Activated CD4-positive, alpha-beta T cell treated with anti-CD3 and anti-CD28 coated beads, Interleukin-2, amount 10 ng/mL, durations not matched to agents 7 days and 5 days (primary cell): ENCODE measurements at places on chromosomes 5 and 9. TPM values are rescaled to one million over a fixed set of nuclear protein-coding genes. Genes with fewer than 3 reads are reported as not detected.

- H3K27ac ChIP-seq = no peak overlapping the region
- H3K36me3 ChIP-seq = no peaks in the 10 kb centered on the region
- DNase-seq = no peak
- H3K27me3 ChIP-seq = peaks cover 18% of the 10 kb centered on the region
Measured at GRCh38 chr9:83512621-83513020, 25.6 kb downstream of the FRMD3 start.

DNA sequence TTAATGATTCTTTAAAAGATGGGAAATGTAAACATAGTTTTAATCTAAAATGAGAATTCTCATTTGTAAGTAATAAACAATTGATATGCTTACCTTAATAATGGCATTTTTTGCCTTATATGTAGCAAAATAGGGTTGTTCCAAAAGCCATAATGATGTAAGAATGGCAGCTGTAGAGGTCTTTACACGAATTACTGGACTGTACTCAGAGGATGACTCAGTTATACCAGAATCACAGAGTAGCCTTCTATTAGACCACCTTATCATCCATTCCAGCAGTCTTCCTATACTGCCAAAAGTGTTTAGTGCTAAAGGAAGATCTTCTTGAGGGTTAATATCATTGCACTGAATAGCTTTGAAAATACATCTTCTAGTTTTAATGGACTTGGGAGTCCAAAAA, 66.5 kb downstream of the CPLANE1 start:
- peaks cover 26% of the 10 kb centered on the region for H3K36me3 ChIP-seq
- H3K27ac ChIP-seq = no peak overlapping the region
- H3K4me1 ChIP-seq = peaks cover 5% of the 10 kb centered on the region
- no peak for DNase-seq

SPATA31E1 gene
- total RNA-seq = not detected

- H3K27me3 ChIP-seq = no peaks in the 10 kb centered on the region
- no peaks in the 10 kb centered on the region for H3K36me3 ChIP-seq
- no peak overlapping the region for H3K4me3 ChIP-seq
- no peak for DNase-seq
- no peaks in the 10 kb centered on the region for H3K4me1 ChIP-seq
Measured at GRCh38 chr5:122965111-122965510, 71.4 kb downstream of the PPIC start.

PFN3 gene
- not detected for total RNA-seq

CDO1 gene
- total RNA-seq = not detected

GRCh38 chr5:167269146-167269545, 1022.3 kb upstream of the WWC1 start:
- no peaks in the 10 kb centered on the region for H3K36me3 ChIP-seq
- no peak overlapping the region for H3K4me3 ChIP-seq
- no peaks in the 10 kb centered on the region for H3K27me3 ChIP-seq
- no peak overlapping the region for H3K27ac ChIP-seq
- H3K4me1 ChIP-seq = no peaks in the 10 kb centered on the region

DNA sequence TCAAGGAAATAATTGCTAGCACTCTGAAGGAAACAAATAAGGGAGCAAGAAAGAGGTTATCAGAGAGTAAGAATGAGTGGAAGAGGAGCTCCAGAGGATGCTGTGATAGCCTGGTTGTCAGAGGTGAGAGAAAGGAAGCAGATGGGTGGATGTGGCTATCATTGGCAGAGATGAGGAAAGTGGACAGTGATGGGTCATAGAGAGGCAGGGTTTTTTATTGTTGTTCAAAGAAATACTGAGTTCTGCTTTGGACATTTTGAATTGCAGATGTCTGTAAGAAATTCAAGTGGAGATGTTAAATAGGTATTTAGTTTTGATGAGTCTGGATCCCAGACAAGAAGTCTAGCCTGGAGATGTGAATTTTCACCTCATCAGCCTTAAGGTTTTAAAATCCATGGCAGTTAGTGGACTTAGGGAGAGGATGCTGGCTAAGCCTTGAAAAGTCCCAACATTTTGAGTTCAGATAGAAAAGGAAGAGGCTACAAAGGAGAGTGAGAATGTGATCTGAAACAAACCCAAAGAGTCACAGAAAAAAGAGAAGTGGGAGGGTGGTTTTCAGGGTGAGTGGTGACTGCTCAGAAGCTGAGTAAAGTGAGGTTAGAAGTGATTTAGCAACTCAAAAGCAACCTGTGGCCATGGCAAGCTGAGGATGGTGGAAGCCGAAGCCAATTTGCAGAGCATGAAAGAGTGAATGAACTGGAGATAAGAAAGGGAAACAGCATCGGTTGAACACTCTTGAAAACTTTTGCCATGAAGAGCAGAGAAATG, 50.4 kb downstream of the PPIC start:
- H3K4me3 ChIP-seq = no peak overlapping the region
- no peak overlapping the region for H3K27ac ChIP-seq
- no peaks in the 10 kb centered on the region for H3K27me3 ChIP-seq
- DNase-seq = no peak
- H3K4me1 ChIP-seq = no peaks in the 10 kb centered on the region

- no peaks in the 10 kb centered on the region for H3K4me1 ChIP-seq
- H3K27me3 ChIP-seq = no peaks in the 10 kb centered on the region
Measured at GRCh38 chr9:16469184-16469583, 401.3 kb downstream of the BNC2 start.

DND1 gene
- total RNA-seq = 2.0 TPM

DNA sequence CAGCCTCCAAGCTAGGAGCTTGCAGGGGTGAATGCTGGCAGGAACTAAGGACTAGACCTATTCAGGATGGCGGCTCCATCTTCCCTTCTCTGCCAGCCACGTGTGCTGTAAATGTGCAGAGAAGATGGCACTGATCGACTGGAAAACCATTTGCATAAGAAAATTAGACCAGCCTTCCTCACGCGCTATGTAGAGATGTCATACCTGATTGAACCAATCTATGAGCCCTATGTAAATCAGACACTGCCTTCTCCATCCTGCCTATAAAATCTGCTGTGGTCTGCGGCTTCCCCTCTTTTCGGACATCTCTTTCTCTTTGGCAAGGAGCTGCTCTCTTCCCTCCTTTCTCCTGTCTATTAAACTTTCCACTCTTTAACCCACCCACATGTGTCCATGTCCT, 91.6 kb downstream of the NPR3 start:
- H3K4me1 ChIP-seq = no peaks in the 10 kb centered on the region
- no peaks in the 10 kb centered on the region for H3K36me3 ChIP-seq
- no peaks in the 10 kb centered on the region for H3K27me3 ChIP-seq
- DNase-seq = no peak
- H3K27ac ChIP-seq = no peak overlapping the region

DNA sequence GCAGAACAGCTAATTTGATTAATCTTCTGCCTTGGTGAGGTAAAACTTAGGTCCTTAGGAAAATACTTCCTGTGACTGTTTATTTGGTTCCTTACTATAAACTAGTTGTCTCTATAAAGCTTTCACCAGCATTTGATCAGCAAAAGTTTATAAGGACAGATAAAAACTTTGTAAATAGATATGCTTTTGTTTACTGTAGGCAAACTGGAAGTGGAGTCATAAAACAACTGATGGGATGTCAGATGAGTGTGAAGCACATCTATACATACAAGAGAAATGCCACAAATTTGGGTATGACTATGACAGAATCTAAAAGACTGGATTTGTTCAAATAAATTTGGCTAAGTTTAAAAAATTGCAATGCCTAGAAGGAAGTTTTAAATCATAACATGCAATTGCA, 5.5 kb downstream of the PTGER4 start:
- peak overlapping the region; percentile 92 for H3K4me3 ChIP-seq
- H3K27me3 ChIP-seq = no peaks in the 10 kb centered on the region
- peaks cover 86% of the 10 kb centered on the region for H3K36me3 ChIP-seq
- peaks cover 53% of the 10 kb centered on the region for H3K4me1 ChIP-seq
- DNase-seq = no peak
- H3K27ac ChIP-seq = peak overlapping the region; percentile 75

DNA sequence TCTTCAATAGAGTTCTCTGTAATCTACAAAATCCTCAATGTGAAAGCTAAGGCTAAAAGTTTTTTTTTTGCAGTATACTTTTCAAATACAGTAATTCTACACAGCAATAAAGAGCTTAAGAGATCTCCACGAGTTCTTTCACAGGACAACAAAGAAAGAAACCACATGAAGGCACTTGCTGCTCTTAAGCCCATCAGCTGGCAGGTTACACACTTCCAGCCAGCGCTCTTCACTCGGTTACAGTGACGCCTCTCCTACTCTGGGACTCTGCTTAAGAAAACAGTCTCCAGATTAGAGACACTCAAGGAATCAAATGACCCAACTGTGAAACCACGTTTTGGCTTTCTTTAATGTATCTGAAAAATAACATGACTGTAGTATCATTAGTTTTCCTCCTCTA, 85.0 kb downstream of the ROR2 start:
- no peak overlapping the region for H3K27ac ChIP-seq
- no peaks in the 10 kb centered on the region for H3K36me3 ChIP-seq
- DNase-seq = no peak
- H3K4me1 ChIP-seq = no peaks in the 10 kb centered on the region

GRCh38 chr9:4266602-4267001, 33.3 kb downstream of the GLIS3 start:
- H3K27me3 ChIP-seq = no peaks in the 10 kb centered on the region
- no peak for DNase-seq
- no peaks in the 10 kb centered on the region for H3K36me3 ChIP-seq
- H3K27ac ChIP-seq = no peak overlapping the region
- no peaks in the 10 kb centered on the region for H3K4me1 ChIP-seq
- H3K4me3 ChIP-seq = no peak overlapping the region

- H3K4me3 ChIP-seq = no peak overlapping the region
- no peak for DNase-seq
- no peaks in the 10 kb centered on the region for H3K4me1 ChIP-seq
- no peaks in the 10 kb centered on the region for H3K36me3 ChIP-seq
Measured at GRCh38 chr5:135436951-135437418, 10.2 kb downstream of the DCANP1 start.

DNA sequence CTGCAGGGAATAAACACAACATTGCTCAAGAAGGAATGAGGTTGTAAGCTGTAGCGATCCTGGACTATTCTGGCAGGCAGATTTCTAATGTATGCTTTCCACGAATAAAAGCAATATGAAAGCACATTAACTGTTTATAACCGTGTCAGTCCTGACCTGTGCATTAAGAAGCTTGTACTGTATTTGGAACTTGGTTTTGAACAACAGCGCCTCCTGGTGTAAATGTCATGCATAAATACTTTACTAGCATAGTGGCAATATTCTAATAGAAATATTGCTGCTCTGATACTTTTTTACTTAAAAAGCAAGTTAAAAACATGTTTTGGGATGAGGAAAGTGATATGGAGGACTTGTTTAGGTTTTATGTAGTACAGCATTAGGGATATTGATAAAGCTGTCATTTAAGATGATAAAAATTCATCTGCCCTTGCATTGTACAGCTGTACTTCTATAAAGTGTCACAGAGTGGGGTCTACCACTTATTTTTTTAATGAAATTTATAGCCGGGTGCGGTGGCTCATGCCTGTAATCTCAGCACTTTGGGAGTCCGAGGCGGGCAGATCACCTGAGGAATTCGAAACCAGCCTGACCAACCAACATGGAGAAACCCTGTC, 70.7 kb upstream of the GNE start:
- peak; percentile 79 for DNase-seq
- no peak overlapping the region for H3K27ac ChIP-seq
- peaks cover 4% of the 10 kb centered on the region for H3K4me1 ChIP-seq
- H3K4me3 ChIP-seq = no peak overlapping the region
- H3K36me3 ChIP-seq = no peaks in the 10 kb centered on the region

VLDLR gene
- 3.9 TPM for total RNA-seq

IL13 gene
- 2.8 TPM for total RNA-seq

PCDHA5 gene
- total RNA-seq = not detected

SPATA31C1 gene
- total RNA-seq = not detected

DNA sequence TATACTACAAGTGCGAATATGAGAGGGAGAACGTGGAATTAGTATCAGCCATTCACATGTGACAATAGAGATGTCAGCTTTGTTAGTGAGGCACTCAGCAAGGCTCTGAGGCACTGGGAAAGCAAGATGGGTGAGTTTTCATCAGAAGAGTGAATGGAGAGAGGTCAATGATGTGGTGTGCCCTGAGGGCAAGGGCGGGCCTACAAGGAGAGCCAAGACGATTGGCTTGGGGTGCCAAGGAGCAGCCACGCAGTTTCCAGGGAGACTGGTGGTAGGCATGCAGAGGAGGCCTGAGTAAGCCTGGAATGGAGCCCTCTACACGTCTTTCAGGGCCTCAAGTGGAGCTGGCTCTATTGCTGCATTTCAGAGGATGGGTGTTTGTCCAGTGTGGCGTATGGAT, 24.7 kb downstream of the BTF3 start:
- peaks cover 2% of the 10 kb centered on the region for H3K27me3 ChIP-seq
- no peak for DNase-seq
- no peaks in the 10 kb centered on the region for H3K36me3 ChIP-seq
- H3K4me3 ChIP-seq = no peak overlapping the region
- H3K4me1 ChIP-seq = peaks cover 7% of the 10 kb centered on the region
- no peak overlapping the region for H3K27ac ChIP-seq

DNA sequence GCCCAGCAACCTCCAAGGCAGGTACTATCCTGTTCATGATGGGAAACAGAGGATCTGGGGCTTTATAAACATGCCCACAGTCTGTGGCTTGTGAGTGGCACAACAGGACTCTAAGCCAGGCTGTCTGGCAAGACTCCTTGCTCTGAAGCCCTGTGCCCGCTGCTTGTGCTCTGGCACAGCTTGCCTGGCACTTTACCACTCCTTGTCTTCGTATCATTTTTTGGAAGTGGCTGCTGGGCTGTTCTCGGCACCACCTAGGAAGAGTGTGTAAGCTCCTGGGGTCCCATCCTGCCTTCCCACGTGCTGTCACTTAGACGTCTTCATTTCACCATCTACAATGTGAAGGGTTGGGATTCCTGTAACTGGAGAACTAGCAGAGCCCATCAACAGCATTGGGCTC, 59.3 kb upstream of the GLRX start:
- H3K4me3 ChIP-seq = no peak overlapping the region
- no peaks in the 10 kb centered on the region for H3K4me1 ChIP-seq
- no peaks in the 10 kb centered on the region for H3K27me3 ChIP-seq
- no peak overlapping the region for H3K27ac ChIP-seq

FEM1C gene
- total RNA-seq = 13.9 TPM

PCDH12 gene
- total RNA-seq = 0.82 TPM

PCDHB12 gene
- total RNA-seq = not detected

ASPN gene
- total RNA-seq = not detected

- H3K27ac ChIP-seq = no peak overlapping the region
- no peak for DNase-seq
- H3K27me3 ChIP-seq = peaks cover 10% of the 10 kb centered on the region
- H3K4me3 ChIP-seq = peak overlapping the region; percentile 78
Measured at GRCh38 chr5:10441992-10442435, 335 bp downstream of the ROPN1L start.

PPWD1 gene
- 69.9 TPM for total RNA-seq

HACD4 gene
- 15.0 TPM for total RNA-seq

CDKN2A gene
- total RNA-seq = 16.6 TPM

HAVCR2 gene
- 34.7 TPM for total RNA-seq

DNA sequence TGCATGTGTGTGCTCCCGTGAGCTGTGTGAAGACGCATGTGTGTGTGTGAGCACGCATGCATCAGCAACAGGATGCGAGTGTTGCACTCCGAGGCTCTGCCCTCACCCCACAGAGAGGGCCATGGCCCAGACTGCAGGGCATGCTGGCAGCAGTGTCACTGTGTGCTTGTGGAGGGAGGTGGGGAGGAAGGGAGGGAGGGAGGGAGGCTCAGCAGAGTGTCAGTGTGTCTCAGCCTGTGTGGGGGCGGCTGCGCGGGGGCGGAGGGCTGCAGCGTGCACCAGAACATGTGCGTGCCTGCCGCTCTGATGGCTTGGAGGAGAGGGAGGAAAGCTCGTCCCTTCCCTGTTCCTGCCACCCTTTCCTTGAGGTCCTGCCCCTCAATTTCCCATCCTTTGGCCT, 5.3 kb downstream of the CAMK2A start:
- H3K27me3 ChIP-seq = peaks cover 5% of the 10 kb centered on the region
- no peak overlapping the region for H3K27ac ChIP-seq

GRCh38 chr9:107984956-107985355, 495.4 kb upstream of the KLF4 start:
- no peaks in the 10 kb centered on the region for H3K27me3 ChIP-seq
- no peaks in the 10 kb centered on the region for H3K4me1 ChIP-seq
- H3K27ac ChIP-seq = no peak overlapping the region
- no peak for DNase-seq
- no peak overlapping the region for H3K4me3 ChIP-seq
- no peaks in the 10 kb centered on the region for H3K36me3 ChIP-seq
